Purkinje cell (primary cell): ENCODE measurements at places on chromosomes 6 and 20. TPM values are rescaled to one million over a fixed set of nuclear protein-coding genes. Genes with fewer than 3 reads are reported as not detected.

FOXS1 gene
- not detected in 2 replicates for polyA plus RNA-seq

SUMO4 gene
- polyA plus RNA-seq: 2.7 TPM in 1 of 2 replicates, not detected in the other

SH3BGRL2 gene
- polyA plus RNA-seq: 2.0 and 9.3 TPM in 2 replicates

TGM3 gene
- polyA plus RNA-seq: 0.27 TPM in 1 of 2 replicates, not detected in the other

HUS1B gene
- polyA plus RNA-seq: not detected in 2 replicates

MCCD1 gene
- not detected in 2 replicates for polyA plus RNA-seq

KHDC1L gene
- 1.8 TPM in 1 of 2 replicates, not detected in the other for polyA plus RNA-seq

SYS1 gene
- polyA plus RNA-seq: 21.0 and 36.5 TPM in 2 replicates

UBD gene
- not detected in 2 replicates for polyA plus RNA-seq

YTHDF1 gene
- 12.3 and 12.9 TPM in 2 replicates for polyA plus RNA-seq

CALHM5 gene
- not detected in 2 replicates for polyA plus RNA-seq

LBP gene
- not detected in 2 replicates for polyA plus RNA-seq

MACROD2 gene
- polyA plus RNA-seq: 36.7 and 37.2 TPM in 2 replicates

ASIP gene
- not detected in 2 replicates for polyA plus RNA-seq

PHACTR1 gene
- 2.1 and 11.9 TPM in 2 replicates for polyA plus RNA-seq

TCP11 gene
- 0.94 TPM in 1 of 2 replicates, not detected in the other for polyA plus RNA-seq

C20orf202 gene
- 0.70 and 3.3 TPM in 2 replicates for polyA plus RNA-seq

PTCHD4 gene
- polyA plus RNA-seq: 36.3 and 38.7 TPM in 2 replicates

PRL gene
- not detected in 2 replicates for polyA plus RNA-seq

VGLL2 gene
- polyA plus RNA-seq: not detected in 2 replicates

CTCFL gene
- polyA plus RNA-seq: 0.63 TPM in 1 of 2 replicates, not detected in the other

DSP gene
- 0.28 TPM in 1 of 2 replicates, not detected in the other for polyA plus RNA-seq

OTOR gene
- polyA plus RNA-seq: 35.0 and 52.0 TPM in 2 replicates

ARID1B gene
- polyA plus RNA-seq: 121 TPM in 2 replicates

HCRTR2 gene
- polyA plus RNA-seq: not detected in 2 replicates

IL17A gene
- polyA plus RNA-seq: not detected in 2 replicates

LPIN3 gene
- not detected in 2 replicates for polyA plus RNA-seq

PCK1 gene
- polyA plus RNA-seq: not detected in 2 replicates

PANK2 gene
- polyA plus RNA-seq: 25.8 and 49.7 TPM in 2 replicates

MUC21 gene
- not detected in 2 replicates for polyA plus RNA-seq

CDH4 gene
- 0.45 and 0.71 TPM in 2 replicates for polyA plus RNA-seq

MEP1A gene
- polyA plus RNA-seq: not detected in 2 replicates

SNAP25 gene
- polyA plus RNA-seq: 640 and 1,248 TPM in 2 replicates

ADIG gene
- not detected in 2 replicates for polyA plus RNA-seq

TTK gene
- 0.81 TPM in 1 of 2 replicates, not detected in the other for polyA plus RNA-seq

C2 gene
- polyA plus RNA-seq: 1.2 TPM in 1 of 2 replicates, not detected in the other

NFS1 gene
- 61.6 and 97.9 TPM in 2 replicates for polyA plus RNA-seq

C6orf58 gene
- polyA plus RNA-seq: 1.5 TPM in 1 of 2 replicates, not detected in the other

IP6K3 gene
- 0.09 and 2.7 TPM in 2 replicates for polyA plus RNA-seq

ZNF165 gene
- 1.7 and 6.1 TPM in 2 replicates for polyA plus RNA-seq

CYP39A1 gene
- 20.5 and 22.6 TPM in 2 replicates for polyA plus RNA-seq

SUPT3H gene
- polyA plus RNA-seq: 15.3 and 25.7 TPM in 2 replicates

C20orf144 gene
- not detected in 2 replicates for polyA plus RNA-seq

F13A1 gene
- 1.3 and 6.2 TPM in 2 replicates for polyA plus RNA-seq

MYO6 gene
- 59.2 and 73.5 TPM in 2 replicates for polyA plus RNA-seq

DDX43 gene
- polyA plus RNA-seq: not detected in 2 replicates

BPIFA1 gene
- not detected in 2 replicates for polyA plus RNA-seq

ALDH5A1 gene
- 25.9 and 39.7 TPM in 2 replicates for polyA plus RNA-seq

HLA-F gene
- polyA plus RNA-seq: 1.2 and 2.2 TPM in 2 replicates

FILIP1 gene
- polyA plus RNA-seq: 0.32 and 2.6 TPM in 2 replicates

ARMH2 gene
- polyA plus RNA-seq: not detected in 2 replicates

FOXQ1 gene
- polyA plus RNA-seq: 1.8 and 2.5 TPM in 2 replicates

TINAG gene
- polyA plus RNA-seq: not detected in 2 replicates

XKR7 gene
- 0.04 and 0.35 TPM in 2 replicates for polyA plus RNA-seq

FAXC gene
- 33.6 and 36.1 TPM in 2 replicates for polyA plus RNA-seq
